ENCODE measurements at places on chromosomes 2 and 18. TPM values are rescaled to one million over a fixed set of nuclear protein-coding genes. Genes with fewer than 3 reads are reported as not detected.

FOXI3 gene
- total RNA-seq, result not detected

CEBPZOS gene
- total RNA-seq, result 16.8 TPM

LYG1 gene
- total RNA-seq, result 0.50 TPM

SLC8A1 gene
- 109 TPM for total RNA-seq

TRIM43 gene
- not detected for total RNA-seq

DUSP19 gene
- 5.1 TPM for total RNA-seq

- no peak overlapping the region for H3K4me3 ChIP-seq
- H3K27ac ChIP-seq, result peak overlapping the region; percentile 59
- H3K27me3 ChIP-seq, result no peaks in the 10 kb centered on the region
Observed at GRCh38 chr18:48563027-48563426, 24.2 kb downstream of the CTIF start.

DNA sequence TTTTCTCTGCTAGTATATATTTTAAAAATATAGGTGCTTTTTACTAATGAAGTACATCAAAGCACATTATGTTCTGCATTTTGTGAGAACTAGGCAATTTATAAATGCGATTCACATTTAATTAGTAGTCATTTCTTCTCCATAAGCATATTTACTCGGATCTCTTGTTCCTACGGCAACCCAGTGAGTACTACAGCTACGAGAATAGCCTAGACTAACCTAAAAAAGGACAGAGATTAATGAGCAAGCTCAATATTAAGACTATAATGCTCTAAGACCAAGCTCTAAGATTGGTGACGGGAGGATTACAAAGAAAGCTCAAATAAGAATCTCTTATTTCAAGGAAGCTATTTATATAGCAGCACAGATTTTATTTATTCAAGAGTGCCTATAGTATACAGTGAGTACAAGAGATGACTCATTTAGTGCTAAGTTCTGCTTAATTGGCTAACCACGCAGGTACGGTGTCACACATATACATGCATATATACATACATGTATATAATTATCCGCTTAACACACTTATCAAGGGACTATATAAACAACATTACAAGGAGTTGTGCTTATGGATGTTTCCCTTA, 364.7 kb downstream of the GPD2 start:
- no peaks in the 10 kb centered on the region for H3K36me3 ChIP-seq
- H3K27ac ChIP-seq, result no peak overlapping the region
- H3K4me3 ChIP-seq, result no peak overlapping the region
- DNase-seq, result peak; percentile 18
- H3K27me3 ChIP-seq, result no peaks in the 10 kb centered on the region

DNA sequence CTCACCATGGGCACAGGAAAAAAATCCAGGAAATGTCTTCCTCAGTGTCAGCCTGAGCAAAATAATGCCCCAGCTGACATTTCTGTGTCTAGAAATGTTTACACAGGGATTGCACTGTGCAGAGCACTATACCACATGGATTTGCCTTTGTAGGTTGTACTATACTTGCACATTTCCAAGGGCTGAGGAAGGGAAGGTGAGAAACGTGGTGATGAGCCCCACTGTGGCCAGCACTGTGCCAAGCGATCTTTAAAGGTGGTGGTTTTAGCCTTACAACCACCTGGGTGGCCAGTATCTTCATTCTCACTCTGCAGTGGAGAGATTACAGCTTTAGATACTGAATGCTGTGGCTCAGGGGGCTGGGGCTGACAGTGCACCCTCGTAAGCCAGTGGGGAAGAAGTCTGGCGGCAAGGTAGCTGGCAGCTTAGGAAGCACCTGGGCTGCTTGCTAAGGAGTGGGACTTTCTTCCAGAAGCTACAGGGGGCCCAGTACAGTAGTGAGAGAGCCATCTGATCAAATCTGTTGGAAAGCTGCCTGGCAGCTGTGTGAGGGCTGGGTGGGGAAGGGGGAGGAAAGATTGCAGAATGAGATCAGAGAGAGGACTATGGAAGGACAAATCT, 81.4 kb upstream of the MSH2 start:
- no peaks in the 10 kb centered on the region for H3K36me3 ChIP-seq
- no peaks in the 10 kb centered on the region for H3K27me3 ChIP-seq
- peak; percentile 29 for DNase-seq
- no peak overlapping the region for H3K27ac ChIP-seq

GRCh38 chr2:69741229-69741574, 732 bp upstream of the ANXA4 start:
- H3K36me3 ChIP-seq, result no peaks in the 10 kb centered on the region
- peak overlapping the region; percentile 90 for H3K27ac ChIP-seq
- DNase-seq, result peak; percentile 74
- no peaks in the 10 kb centered on the region for H3K27me3 ChIP-seq

DNA sequence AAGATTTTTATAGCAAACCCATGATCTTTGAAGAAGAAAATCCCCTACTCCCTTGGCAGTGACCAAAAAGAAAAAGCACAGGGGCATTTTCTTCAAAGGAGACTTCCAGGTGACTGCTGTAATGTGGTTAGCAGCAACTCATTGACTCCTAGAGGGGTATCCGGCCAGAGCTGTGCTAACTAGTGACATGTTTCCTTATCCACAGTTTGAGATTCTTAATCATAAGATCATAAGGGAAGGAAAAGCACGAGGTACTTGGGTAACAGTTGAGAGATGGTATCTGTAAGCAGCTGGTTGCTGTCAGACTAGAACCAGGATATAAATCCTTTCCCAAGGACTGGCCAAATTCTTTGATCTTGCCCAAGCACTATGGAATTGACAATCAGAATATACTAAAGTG, 124.7 kb downstream of the MREG start:
- H3K4me1 ChIP-seq, result no peaks in the 10 kb centered on the region
- DNase-seq, result peak; percentile 25
- no peaks in the 10 kb centered on the region for H3K36me3 ChIP-seq
- no peaks in the 10 kb centered on the region for H3K27me3 ChIP-seq
- H3K4me3 ChIP-seq, result no peak overlapping the region

DNA sequence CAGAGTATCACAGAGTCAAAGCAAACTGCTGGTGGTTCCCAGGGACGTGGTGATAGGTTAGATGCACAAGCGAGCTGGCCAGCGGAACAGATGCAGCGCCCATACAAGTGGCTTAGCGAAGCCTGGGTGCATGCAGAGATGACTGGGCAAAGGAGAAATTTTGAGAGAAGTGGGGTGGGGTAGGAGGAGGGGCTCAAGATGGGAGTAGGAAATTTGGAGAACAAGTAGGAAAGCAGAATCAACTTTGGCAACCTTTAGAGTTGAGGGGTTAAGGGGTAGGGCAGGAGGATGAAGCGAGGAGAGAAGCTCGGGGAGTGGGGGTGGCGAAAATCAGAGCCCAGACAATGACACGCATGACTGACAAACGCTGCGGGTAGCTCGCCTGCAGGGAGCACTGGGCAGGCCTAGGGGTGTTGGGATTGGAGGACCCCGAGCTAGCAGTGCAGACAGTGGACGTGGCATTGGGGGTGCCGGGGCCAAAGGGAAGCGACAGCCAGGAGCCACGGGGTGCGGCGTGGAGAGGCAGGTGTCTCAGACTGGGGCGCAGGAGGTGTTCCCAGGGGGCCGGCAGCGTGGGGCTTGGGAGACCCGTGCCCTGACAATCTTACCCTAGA, 431 bp downstream of the FAM98A start:
- peak; percentile 39 for DNase-seq
- no peaks in the 10 kb centered on the region for H3K36me3 ChIP-seq
- H3K27ac ChIP-seq, result peak overlapping the region; percentile 93
- no peaks in the 10 kb centered on the region for H3K27me3 ChIP-seq
- H3K4me1 ChIP-seq, result no peaks in the 10 kb centered on the region
- peak overlapping the region; percentile 98 for H3K4me3 ChIP-seq

GRCh38 chr2:235569837-235570236, 76.0 kb downstream of the AGAP1 start:
- H3K27ac ChIP-seq, result peak overlapping the region; percentile 14
- no peaks in the 10 kb centered on the region for H3K27me3 ChIP-seq
- no peak for DNase-seq
- no peaks in the 10 kb centered on the region for H3K36me3 ChIP-seq

DNA sequence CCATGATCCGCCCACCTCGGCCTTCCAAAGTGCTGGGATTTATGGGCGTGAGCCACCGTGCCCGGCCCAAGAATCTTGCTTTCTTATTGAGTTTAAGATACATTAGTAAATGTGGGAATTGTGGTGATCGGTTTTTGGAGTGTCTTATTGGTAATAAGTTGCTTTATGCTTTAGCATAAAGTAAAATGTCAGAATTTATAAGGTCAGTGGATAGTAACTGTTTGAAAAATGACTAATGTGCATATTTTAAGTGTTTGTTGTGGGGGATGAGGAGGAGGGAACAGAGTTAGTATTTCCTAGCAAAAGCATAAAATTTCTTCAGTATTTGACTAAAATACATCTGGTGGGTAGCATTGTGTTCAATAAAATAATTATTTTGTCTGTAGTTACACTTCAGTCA, 77.4 kb downstream of the SLC39A10 start:
- H3K27ac ChIP-seq, result no peak overlapping the region
- DNase-seq, result no peak
- H3K4me3 ChIP-seq, result no peak overlapping the region
- no peaks in the 10 kb centered on the region for H3K4me1 ChIP-seq
- H3K27me3 ChIP-seq, result no peaks in the 10 kb centered on the region

DNA sequence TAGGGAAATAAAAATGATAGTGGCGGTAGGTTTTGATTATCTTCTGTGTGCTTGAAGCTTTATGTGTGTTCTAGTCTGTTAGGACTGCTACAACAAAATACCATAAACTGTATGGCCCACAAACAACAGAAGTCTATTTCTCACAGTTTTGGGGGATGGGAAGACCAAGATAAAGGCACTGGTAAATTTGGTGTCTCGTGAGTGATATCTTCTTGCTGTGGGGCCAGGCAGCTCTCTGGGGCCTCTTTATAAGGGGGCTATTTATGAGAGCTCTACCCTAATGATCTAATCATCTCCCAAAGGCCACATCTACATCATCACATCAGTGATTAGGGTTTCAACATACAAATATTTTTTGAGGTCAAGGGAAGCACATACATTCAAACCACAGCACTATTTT, 86.8 kb upstream of the SPHKAP start:
- no peak overlapping the region for H3K27ac ChIP-seq
- H3K27me3 ChIP-seq, result no peaks in the 10 kb centered on the region
- H3K4me3 ChIP-seq, result no peak overlapping the region
- DNase-seq, result no peak
- H3K4me1 ChIP-seq, result no peaks in the 10 kb centered on the region
- H3K36me3 ChIP-seq, result no peaks in the 10 kb centered on the region
